Parietal lobe (tissue), 2 donors: ENCODE measurements at places on chromosomes 11 and 22. TPM values are rescaled to one million over a fixed set of nuclear protein-coding genes. Genes with fewer than 3 reads are reported as not detected.

The FAM111B gene
- 7.2 TPM for total RNA-seq

The FADD gene
- 13.8 TPM for total RNA-seq

The MYEOV gene
- not detected for total RNA-seq

The TRIM48 gene
- total RNA-seq = not detected

The CRKL gene
- total RNA-seq = 53.5 TPM

The MYOD1 gene
- not detected for total RNA-seq

The DEUP1 gene
- total RNA-seq = 0.31 TPM

The ALKBH3 gene
- total RNA-seq = 34.7 TPM

The LDLRAD3 gene
- 65.7 TPM for total RNA-seq

The LRRC56 gene
- 1.9 TPM for total RNA-seq

The PNPLA3 gene
- 23.8 TPM for total RNA-seq

The SULT4A1 gene
- total RNA-seq = 55.7 TPM

The PUS3 gene
- 9.4 TPM for total RNA-seq

The CHRM1 gene
- 12.8 TPM for total RNA-seq

The WNT11 gene
- total RNA-seq = 6.6 TPM

The CREB3L1 gene
- total RNA-seq = 1.3 TPM

The GAS2 gene
- 12.5 TPM for total RNA-seq

The RIMBP3B gene
- total RNA-seq = 0.63 TPM

The MRGPRF gene
- total RNA-seq = not detected

The OSBP gene
- total RNA-seq = 43.2 TPM

The CABP7 gene
- total RNA-seq = 1.9 TPM

The CSRP3 gene
- not detected for total RNA-seq

The CHRM4 gene
- 3.1 TPM for total RNA-seq

The FAM180B gene
- total RNA-seq = not detected

The UPB1 gene
- 0.94 TPM for total RNA-seq
